ENCODE measurements at places on chromosomes 7 and 10.

DNA sequence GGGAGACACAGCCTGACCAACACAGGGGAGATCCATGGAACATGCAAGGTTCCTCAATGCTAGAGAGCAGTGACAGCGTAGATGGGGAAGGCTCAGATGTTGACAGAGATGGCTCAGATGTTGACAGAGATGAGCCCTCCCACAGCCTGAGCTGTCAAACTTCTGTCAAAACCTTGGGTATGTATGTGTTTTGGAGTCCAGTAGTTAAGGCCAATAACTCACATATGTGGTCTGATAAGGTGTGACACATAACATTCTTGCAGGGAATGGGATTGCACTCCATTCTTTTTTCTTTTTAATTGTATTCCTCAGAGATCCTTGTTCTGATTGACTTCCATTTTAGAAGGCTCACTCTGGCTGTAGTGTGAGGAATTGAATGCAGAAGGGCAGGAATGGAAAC, 136.3 kb downstream of the C1GALT1 start:
- no peak for DNase-seq

- no peak for DNase-seq
Observed at GRCh38 chr7:42981601-42982000, 49.4 kb downstream of the MRPL32 start.

DNA sequence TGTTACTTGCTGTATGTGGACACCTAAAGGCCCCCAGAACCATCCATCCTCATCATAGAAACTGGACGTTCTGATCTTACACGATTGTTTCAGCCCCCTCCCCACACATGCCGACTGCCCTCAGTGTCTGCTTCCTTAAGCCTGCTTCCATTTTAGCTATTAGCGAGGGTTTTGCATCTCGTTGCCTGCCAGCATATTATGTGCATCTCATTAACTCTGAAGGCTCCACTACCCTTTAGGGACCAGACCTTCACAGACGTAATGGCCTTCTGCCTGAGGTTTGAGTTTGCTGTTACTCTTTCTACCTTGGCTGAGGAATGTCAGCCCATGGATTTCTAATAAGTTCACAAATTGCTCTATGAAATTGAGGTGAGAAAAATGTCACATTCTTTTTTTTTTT, 53.9 kb upstream of the LRGUK start:
- no peak for DNase-seq

GRCh38 chr7:159027056-159027788, 117.4 kb downstream of the VIPR2 start:
- no peak for DNase-seq

DNA sequence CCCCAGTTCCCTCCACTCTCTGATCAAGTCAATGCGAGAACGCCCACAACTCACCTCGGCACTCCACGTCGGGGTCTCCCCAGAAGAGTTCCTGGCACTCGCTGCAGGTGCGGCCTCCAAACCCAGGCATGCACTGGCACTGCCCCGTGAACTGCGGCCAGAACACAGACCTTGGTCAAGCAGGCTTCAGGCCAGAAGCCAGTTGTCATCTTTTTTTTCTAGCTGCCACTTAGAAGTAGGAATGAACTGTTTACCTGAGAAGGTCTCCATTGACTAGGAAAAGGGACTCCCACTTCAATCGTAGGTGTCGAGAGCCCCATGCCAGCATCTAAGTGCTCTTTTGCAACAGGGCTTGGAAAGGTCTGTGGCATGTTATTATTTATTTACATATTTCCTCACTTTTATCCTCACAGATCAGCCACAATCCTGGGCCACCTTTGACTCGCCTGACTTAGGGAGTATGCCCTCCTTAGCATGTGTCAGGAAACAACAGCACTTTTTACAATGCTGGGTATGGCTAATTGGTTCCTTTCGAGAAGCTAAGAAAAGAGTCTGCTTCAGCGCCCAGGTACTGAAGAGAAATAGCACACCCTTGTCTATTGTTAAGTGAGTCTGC, 51.7 kb downstream of the LAMB1 start:
- no peak for DNase-seq

GRCh38 chr10:43700306-43700705, 51.6 kb upstream of the ZNF32 start:
- DNase-seq: no peak

- DNase-seq: no peak
Observed at GRCh38 chr10:125296598-125296997, 136.2 kb upstream of the CTBP2 start.

DNA sequence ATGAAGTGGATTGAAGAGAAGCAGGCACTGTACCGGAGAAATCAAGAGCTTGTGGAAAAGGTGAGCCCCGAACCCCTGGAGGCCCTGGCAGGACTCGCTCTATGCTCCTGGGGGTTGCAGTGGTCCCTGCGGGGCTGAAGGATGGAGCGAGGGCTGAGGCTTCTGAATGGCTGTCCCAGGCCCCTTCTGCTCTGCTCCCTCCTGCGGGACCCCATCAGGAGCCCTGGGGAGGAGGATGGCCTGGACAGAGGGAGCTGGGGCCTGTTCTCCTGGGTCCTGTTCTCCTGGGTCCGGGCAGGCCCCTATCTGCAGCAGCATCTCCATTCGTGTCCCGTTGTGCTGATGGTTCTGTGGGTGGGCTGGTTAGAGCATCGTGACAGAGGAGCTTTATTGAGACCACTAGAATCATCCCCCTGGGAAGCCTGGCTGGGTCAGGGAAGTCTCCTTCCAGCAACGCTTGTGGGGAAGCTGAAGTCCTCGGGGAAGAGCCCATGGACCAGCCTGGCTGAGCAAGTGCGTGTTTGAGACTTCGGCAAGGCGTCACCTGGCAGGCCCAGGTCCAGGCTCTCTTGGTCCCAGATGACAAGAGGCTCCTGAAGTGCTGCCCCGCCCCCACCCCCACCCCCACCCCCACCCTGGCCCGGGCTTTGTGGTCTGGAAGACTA, 41.1 kb upstream of the DPYSL4 start:
- no peak for DNase-seq

DNA sequence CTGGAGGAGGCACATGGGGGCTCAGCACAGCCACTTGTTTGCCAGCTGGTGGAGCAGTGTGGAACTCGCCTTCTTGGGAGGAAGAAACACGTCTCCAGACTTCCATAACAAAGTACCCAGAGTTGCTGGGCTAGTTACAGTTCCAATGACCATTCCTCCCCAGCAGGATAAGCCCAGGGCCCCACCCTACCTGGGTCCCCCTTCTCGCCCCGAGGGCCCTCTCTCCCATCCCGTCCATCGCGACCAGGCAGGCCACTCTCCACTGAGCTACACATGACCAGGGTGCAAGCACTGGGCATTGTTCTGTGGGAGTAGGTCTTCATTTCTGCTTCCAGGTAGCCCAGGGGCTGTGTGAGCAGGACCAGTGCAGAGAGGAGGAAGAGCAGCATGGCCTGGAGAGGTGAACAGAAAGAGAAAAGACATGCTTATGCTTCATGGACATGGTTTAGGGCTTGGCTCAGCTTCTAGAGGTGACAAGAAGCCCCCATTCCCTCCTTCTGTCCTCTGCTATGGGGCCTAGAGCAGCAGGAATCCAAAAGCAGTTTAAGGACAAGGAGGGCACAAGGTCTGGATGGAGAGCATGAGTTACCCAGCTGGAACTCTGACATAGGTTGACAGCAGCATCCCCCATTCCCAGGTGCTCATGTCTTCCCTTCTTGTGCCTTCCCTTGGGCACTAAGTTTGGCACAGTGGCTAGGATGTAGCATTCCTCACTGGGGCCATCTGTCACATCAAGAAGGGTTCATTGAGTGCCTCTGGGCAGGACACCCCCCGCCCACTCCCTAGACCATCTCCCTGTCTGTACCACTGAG, 2.4 kb downstream of the SFTPD start:
- no peak for DNase-seq

DNA sequence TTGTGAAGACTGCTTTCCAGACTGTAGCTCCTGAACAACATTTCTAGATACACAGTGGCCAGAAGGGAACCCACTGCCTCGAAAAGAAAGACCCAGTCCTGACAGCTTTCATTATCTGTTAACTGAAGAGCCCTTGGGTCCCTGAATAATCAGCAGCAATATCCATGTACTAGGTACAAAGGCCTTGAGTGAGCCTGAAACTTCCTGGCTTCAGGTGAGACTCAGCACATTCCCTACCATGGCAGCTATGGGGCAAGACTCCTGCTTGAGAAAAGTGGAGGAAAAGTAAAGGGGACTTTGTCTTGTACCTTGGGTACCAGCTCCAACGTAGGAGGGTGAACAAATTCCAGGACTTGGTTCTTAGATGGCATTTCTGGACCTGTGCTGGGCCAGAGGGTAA, 92.8 kb downstream of the SIRT1 start:
- no peak for DNase-seq

DNA sequence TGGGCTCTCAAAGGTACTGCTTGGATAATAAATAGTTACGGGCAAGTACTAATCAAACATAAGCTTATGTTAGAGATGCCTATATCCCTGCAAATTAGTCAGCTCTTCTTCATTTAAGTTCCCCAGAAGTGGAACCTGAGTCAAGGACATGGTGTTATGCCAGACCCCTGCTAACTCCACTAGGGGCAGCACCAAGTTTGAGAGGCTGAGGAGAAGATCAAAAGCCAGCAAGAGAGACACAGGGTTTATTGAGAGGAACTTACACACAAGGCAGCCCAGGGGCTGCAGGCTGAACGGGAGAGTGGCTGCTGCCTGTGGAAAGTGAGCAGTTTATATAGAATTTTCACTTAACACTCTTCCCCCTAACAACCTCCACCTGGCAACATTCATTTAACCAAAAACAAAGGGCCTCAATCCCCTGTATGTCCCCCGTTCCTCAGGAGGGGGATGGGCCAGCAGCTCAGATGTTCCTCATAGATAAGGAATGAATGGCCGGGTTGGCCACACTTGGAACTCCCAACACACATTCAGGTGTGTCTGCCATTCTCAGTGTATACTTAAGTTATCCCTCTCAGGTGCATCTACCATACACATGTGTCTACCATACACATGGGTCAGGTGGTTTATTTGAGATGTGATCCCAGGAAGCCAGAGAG, 62.6 kb upstream of the GHITM start:
- peak; percentile 45 for DNase-seq

DNA sequence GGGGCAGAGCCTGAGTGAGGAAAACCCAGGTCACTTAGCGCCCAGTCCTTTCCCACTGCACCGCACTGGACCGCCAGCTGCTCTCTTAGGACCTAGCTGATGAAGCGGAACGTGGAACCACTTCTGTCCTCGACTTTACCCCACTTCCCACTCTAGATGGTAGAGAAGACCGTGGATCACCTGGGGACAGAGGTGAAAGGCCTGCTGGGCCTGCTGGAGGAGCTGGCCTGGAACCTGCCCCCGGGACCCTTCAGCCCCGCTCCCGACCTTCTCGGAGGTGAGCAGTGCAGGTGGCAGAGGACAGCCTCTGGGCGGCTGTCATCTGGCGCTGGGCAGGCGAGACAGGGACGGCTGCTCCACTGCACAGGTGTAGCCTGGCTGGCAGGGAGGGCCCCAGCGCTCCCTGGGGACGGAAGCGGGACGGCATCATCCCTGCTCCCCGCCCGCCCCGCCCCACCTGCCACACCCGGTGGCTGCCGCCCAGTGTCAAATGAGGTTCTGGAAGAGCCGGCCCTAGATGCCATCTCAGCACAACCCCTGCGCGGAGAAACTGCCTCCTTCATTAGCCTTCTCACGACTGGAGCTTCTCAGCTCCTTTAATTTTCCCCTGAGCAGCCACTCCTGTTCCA, 11.7 kb downstream of the PLAC9 start:
- peak; percentile 57 for DNase-seq

- no peak for DNase-seq
Observed at GRCh38 chr10:122236690-122237306, 34.3 kb upstream of the BTBD16 start.

GRCh38 chr7:115097175-115097671, 175.3 kb downstream of the MDFIC start:
- no peak for DNase-seq

DNA sequence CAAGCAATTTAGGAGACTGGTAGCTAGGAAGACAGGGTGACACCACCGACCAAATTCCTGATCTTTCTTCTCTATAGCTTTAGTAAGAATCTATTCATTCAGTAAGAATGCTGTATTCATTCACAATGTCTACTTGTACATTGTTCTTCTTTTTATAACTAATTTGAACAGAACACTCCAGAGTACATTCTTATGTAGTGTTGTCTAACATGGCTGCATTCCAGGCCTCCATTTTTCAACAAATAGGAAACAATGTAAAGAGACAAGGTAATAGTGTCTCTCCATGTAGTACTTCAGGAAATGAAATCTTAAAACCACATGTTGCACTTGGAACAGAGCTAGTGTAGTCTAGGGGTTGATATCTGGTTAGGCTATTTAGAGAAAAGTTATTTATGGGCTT, 1.8 kb downstream of the VCL start:
- no peak for DNase-seq

GRCh38 chr7:148127374-148127773, 463.2 kb upstream of the C7orf33 start:
- no peak for DNase-seq

DNA sequence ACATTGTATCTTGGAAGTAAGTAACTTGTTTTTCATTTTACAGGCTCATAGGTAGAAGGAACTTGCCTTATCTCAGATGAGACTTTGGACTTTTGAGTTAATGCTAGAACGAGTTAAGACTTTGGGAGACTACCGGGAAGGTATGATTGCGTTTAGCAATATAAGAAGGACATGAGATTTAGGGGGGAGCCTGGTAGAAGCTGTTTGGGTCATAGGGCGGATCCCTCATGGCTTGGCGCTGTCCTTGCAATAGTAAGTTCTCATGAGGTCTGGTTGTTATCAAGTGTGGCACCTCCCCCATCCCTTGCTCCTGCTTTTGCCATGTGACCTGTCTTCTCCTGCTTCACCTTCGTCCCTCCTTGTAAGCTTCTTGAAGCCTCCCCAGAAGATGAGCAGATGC, 110.3 kb downstream of the MKX start:
- DNase-seq: no peak

GRCh38 chr7:26853788-26854393, 10.5 kb downstream of the SKAP2 start:
- peak; percentile 6 for DNase-seq

DNA sequence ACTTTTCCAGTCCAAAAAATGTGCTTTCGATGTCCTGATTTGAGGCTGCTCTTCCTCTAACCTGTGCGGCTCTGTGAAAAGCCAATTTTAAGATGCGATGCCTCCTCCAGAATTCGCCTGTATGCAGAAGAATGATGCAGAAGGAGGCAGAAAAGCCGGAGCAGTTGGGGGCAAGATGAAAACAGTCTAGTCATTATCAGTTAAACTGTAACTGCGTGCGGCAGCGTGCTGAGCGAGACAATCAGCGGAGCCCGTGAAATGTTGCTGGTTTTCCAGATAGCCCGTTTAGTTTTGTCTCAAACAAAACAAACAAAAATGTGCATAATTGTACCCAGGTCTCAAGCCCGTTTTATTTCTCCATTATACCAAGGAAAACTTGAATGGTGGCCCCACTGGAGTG, 137.0 kb upstream of the FGFR2 start:
- DNase-seq: no peak

Measured in germinal center (tissue), 1 donor.